ENCODE measurements at places on chromosomes 5 and 9.

- no peak for DNase-seq
Measured at GRCh38 chr5:96657068-96657467, 5.1 kb upstream of the CAST start.

GRCh38 chr9:104463864-104464263, 40.2 kb upstream of the OR13F1 start:
- no peak for DNase-seq

- no peak for DNase-seq
Measured at GRCh38 chr9:128626181-128626580, 30.5 kb downstream of the DYNC2I2 start.

GRCh38 chr9:81604306-81605169, 84.8 kb downstream of the TLE1 start:
- DNase-seq, result no peak

DNA sequence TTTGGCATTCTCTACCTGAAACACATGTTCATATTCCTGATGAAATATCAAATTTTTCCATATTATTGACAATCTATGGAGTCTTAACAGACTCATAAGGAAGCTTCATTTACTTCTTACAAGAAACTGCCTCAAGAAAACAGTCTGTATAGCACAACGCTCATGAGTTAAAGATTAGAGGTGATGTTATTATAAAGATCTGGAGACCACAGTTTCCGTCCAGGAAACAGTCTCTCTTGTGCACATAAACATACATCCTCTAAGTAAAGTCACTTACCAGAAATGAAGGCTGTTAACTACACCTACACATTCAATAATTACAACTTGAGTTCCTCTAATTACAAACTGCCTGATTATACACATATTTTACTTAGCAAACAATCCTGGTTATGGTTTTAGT, 86.9 kb downstream of the RAPGEF6 start:
- DNase-seq, result no peak

- no peak for DNase-seq
Measured at GRCh38 chr5:59559323-59559722, 334.2 kb downstream of the PDE4D start.

DNA sequence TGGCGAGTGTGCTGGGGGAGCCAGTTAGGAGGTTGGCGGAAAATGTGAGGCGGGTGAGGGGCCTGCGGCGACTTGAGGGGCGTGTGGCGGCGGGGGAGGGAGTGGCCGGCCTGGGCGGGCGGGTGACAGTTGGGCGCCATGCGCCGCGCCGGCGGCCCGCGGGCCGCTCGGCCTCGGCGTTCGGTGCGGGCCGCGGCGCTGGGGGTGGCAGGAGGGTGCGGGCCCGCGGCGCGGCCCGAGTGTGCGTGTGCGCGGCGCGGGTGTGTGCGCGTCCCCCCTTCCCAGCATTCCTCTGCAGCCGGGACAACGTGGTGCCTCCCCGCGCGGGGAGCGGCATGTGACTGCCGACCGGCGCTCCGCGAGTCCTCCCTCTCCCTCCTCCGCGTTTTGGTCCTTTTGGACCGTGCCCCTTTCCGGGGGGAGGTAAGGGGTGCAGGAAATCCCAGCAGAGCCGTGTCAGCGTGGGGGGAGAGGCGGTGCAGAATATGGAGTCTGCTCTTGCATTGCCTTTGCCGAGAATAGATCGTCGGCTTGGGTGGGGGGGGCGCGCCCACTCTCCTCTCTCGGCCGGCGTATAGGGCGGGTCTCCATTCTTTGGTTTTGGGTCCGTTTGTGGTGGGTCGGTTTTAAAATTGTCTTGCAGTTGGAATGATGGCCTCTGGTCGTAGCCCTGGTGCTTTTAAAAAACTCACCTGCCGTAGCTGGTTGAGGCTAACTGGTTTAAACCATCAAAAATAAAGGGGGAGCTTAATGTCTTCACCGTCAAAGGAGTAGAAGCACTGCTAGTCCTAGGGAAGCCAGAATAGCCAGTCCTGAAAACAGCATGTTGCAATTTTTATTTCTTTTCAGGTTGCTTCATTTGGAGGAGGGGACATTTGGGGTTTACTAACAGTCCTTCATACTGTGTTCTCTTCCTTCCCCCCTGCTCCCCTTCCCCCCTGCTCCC, 2.0 kb downstream of the LARP1 start:
- peak; percentile 91 for DNase-seq

DNA sequence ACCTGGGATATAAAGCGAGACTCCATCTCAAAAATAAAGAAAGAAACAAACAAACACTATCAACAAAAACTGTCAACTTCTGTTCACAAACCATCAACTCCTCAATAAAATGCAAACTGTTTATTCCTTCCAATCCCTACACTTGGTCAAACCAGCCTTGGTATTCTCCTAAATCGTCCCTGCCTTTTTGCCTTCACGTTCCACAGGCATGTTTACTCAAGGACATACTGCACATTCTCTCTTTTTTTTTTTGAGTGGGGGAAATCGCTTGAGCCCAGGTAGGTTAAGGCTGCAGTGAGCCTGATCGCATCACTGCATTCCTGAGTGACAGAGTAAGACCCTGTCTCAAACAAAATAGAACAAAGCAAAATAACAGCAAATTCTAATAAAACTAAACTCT, 13.0 kb downstream of the UBAP2 start:
- DNase-seq, result no peak

- no peak for DNase-seq
Measured at GRCh38 chr9:124757616-124758015, 13.5 kb downstream of the NR6A1 start.
